ENCODE measurements at places on chromosomes 2 and 18.
A peak's percentile ranks its signal among the peaks of the same experiment; 100 is the strongest.

DNA sequence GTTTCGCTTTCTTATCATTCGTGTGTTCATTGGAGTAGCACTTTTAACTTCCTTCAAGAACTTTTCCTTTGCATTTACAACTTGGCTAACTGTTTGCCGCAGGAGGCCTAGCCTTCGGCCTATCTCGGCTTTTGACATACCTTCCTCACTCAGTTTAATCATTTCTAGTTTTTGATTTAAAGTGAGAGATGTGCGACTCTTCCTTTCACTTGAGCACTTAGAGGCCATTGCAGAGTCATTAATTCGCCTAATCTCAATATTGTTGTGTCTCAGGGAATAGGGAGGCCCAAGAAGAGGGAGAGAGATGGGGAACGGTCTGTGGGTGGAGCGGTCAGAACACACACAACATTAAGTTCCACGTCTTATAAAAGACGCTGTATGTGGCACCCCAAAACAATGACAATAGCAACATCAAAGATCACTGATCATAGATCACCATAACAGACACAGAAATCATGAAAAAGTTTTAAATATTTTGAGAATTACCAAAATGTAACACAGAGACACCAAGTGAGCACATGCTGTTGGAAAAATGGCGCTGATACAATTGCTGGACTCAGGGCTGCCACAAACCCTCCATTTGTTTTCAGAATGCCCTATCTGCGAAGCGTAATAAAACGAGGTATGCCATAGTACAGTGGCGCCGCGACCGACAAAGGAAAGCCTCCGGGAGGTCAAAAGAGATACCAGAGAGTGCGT, 553 bp downstream of the TIGD1 start:
- no peak for DNase-seq

- DNase-seq: no peak
Observed at GRCh38 chr2:58434692-58435091, 193.6 kb upstream of the FANCL start.

GRCh38 chr18:61420218-61420885, 87.1 kb downstream of the CDH20 start:
- no peak for DNase-seq

- DNase-seq: no peak
Observed at GRCh38 chr2:15814946-15815345, 125.4 kb upstream of the MYCN start.

DNA sequence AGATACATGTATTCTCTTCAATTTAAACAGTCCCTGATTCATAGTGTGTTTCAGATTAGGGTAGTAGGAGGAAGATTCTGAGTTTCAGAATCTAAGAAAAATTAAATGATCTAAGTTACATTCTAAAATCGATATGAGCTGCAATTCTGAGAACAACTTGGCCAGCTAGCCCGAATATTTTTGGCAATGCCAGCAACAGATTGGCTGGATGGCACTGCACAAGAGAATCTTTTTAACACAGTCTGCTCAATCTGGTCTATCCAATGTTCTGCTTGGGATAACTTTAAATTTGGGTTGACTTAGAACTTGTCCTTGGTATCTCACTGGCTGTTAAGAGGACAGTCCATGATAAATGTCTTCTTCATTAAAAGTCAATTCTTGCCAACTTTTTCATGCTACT, 853.9 kb downstream of the NRXN1 start:
- DNase-seq: no peak

GRCh38 chr18:12968619-12969018, 20.8 kb downstream of the SEH1L start:
- DNase-seq: no peak

- DNase-seq: no peak
Observed at GRCh38 chr18:62601871-62602270, 79.0 kb downstream of the ZCCHC2 start.

DNA sequence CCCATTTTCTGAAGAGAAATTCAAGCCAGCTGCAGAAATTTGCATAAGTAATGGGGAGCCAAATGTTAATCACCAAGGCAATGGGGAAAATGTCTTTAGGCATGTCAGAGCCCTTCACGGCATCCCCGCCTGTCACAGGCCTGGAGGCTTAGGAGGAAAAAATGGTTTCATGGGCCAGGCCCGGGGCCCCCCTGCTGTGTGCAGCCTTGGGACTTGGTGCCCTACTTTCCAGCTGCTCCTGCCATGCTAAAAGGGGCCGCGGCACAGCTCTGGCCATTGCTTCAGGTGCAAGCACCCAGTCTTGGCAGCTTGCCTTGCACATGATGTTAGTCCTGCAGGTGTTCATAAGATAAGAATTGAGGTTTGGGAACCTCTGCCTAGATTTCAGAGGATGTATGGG, 1235.7 kb downstream of the DPP10 start:
- DNase-seq: no peak

DNA sequence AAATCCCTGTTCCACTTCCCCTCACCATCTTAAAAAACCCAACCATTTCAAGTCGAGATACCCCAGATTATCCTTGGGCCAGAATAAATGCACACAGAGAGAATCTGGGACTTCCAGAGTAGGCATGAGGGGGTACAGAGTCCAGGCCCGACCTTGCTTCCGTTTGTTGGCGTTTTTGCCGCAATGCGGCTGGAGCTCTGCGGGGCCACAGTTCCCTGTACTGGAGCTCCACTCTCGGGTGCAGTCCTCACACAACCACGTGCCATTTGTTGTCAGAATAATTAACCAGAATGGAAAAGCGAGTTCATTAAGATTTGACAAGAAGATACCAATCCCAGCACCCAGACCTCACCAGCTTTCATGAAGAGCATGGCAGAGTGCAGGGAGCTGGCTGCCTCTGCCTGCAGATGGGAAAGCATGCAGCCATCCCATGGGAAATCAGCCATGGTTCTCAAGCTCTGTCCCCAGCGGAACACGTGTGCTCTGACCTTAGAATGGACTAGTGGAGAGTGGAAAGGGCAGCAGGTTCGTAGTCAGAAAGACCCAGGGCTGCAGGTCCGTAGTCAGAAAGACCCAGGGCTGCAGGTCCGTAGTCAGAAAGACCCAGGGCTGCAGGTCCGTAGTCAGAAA, 472.8 kb downstream of the EIPR1 start:
- no peak for DNase-seq

- no peak for DNase-seq
Observed at GRCh38 chr2:128341621-128342020, 23.0 kb upstream of the HS6ST1 start.

DNA sequence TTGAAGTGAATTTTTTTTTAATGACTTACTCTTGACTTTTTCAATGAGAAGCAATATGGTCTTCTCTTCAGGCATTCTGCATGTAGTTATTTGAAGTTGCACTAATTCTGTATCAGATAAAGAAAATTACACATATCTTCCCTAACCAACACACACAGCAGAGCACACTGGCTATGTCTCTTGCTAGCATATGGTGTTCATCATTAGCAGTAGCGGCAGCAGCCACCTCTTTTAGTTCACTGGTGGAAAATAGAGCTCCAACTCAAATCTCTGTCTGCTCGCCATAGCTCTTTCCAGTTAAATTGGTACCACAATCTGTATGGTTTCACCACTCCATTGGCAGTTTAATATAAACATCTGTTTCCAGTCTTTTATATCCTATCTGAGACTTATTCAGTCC, 278.1 kb upstream of the ZEB2 start:
- DNase-seq: no peak

- DNase-seq: no peak
Observed at GRCh38 chr18:7871560-7872456, 304.7 kb downstream of the PTPRM start.

GRCh38 chr2:146037334-146037870, 1517.5 kb upstream of the ZEB2 start:
- DNase-seq: no peak

DNA sequence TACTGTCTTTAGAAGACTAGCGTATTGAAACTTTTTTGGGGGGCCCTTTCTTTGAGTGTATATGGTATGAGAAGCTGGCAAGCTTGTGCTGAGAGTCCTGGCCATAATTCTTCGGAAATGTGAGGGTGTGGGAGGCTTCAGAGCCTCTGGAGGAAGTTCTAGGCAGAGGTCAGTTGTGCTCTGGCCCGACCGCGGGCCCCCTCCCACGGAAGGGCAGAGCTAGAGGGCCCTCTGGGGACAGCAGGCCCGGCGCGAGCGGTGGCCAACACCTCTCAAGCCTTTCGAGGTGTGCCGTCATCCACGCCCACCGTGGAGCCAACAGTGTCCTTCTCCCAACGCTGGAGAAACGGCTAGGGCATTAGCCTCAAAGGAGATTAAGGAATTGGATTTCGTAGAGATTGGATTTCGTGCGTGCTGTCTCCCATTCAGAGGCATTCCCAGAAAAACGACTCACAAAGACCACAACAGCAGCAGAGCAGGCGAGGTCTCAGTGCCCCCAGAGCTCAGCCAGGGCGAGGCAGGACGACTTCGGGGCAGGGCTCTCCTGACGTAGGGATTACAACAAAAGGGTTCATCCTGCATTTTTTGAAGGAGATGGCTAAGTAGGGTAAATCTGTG, 2.2 kb upstream of the MTCL1 start:
- DNase-seq: no peak

GRCh38 chr2:25489631-25490030, 147.9 kb upstream of the DNMT3A start:
- DNase-seq: no peak

DNA sequence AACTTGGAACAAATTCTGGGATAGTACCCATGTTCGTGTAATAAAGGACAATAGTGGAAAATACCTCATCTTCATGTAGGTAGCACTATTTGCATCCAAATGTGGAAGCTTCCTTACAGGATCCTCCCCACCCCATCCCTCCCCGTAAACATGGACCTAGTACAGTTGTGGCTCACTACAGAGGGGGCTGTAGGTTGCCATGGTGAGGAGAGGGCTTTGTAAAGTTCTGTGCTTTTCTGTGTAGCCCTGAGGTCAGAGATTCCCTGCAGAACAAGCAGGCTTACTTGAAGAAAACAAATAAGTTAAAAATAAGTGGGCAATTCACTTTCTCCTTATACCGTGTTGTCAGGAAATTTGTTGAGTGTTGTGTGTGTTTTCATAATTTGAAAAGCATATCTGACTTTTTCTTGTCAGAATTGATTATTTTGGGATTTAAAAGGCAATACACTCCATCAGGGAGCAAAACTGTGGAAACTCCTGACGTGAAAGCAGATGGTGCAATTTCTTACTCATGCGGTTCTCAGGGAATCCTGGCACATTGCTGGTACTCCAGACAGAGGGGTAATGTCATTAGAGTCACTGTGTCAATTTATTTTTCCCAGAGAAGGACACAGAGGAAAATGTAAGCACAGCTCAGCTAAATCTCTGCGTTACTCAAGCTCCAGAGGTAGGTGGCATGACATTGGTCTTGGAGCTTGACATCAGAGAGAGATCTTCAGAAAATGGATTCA, 174.2 kb upstream of the LHCGR start:
- DNase-seq: no peak

DNA sequence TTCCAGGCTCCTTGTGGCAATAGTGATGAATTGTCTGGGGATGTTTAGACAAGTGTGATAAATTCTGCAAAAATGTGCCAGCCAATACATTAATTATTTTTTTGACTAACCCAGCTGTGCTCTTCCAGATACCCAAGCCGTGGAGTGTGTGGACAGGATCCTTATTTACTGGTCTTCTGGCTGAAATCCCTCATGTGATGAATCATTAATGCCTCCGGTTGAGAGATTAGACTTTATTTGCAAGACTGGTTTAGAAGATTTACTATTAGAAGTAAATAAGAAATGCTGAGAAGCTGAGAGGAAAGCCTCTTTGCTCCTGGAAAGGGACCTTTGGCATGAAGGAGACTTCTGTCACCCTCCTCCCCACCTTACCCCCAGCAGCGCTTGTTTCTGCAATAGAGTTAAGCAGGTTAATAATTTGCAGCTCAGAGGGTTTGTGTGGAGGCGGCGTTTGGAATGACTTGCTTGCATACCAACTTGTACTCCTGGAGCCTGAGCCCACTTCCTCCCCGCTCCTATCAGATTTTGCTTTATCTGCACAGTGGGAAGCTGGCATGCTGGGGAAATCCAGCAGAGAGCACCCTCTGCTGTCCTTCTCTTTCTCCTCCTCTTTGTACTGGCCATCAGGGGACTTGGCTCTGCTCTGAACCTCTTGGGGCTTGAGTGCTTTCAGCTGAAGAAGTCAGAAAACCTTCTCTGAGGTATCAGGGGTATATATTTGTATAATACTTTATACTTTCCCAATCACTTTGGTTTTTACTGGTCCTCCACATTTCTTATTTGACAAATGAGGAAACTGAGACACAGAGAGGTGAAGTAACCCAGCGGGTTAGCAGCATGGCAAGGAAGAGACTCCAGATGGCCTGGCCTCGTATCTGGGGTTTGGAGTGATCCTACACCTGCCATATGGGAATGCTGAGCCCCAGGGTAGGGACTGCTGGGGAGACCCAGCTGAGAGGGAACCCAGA, 16.3 kb downstream of the SLC3A1 start:
- no peak for DNase-seq

GRCh38 chr2:174145827-174146226, 102.5 kb downstream of the OLA1 start:
- DNase-seq: no peak

GRCh38 chr18:23636071-23636399, 26.7 kb downstream of the ANKRD29 start:
- DNase-seq: no peak

GRCh38 chr2:119289093-119289492, 65.5 kb downstream of the STEAP3 start:
- no peak for DNase-seq

- no peak for DNase-seq
Observed at GRCh38 chr2:191171708-191172355, 21.0 kb upstream of the STAT4 start.

- DNase-seq: no peak
Observed at GRCh38 chr2:239109041-239109927, 261.4 kb downstream of the TWIST2 start.

DNA sequence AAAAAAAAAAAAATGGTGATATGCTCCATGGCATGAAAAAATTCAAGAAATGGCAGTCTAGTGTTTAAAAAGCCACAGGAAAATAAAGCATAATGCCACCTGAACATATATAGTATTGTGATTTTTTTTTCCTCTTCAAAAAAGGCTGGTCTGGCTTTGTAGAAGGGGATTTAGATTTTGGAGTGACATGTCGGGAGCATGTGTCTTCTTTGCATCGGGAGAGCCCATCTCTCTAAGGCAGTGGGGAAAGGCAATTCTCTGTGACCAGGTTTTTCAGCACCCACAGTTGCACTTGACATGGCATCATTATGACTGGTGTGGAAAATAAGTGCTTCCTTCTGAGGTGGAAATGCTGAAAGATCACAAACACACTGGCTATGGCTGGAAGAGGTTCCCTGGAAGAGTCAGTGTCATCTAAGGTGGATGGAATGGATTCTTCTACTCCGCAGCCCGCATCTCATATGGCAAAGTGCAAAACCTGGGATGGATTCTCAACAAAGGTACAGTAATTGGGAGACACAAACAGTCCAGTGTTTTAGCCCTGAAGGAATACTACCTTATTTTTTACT, 172.5 kb downstream of the AGAP1 start:
- DNase-seq: peak; percentile 75

GRCh38 chr2:232013701-232014353, 52.3 kb downstream of the DIS3L2 start:
- no peak for DNase-seq

GRCh38 chr2:157572725-157573124, 55.9 kb downstream of the ACVR1C start:
- no peak for DNase-seq

GRCh38 chr2:134449751-134450513, 196.1 kb downstream of the MGAT5 start:
- DNase-seq: no peak

GRCh38 chr18:477565-477964, 22.9 kb downstream of the COLEC12 start:
- DNase-seq: no peak
